Stimulated activated CD8-positive, alpha-beta memory T cell treated with anti-CD3 and anti-CD28 coated beads, Interleukin-7, amount 100 ng/mL, for 1 hour (primary cell): ENCODE measurements at places on chromosomes 3 and 15.

DNA sequence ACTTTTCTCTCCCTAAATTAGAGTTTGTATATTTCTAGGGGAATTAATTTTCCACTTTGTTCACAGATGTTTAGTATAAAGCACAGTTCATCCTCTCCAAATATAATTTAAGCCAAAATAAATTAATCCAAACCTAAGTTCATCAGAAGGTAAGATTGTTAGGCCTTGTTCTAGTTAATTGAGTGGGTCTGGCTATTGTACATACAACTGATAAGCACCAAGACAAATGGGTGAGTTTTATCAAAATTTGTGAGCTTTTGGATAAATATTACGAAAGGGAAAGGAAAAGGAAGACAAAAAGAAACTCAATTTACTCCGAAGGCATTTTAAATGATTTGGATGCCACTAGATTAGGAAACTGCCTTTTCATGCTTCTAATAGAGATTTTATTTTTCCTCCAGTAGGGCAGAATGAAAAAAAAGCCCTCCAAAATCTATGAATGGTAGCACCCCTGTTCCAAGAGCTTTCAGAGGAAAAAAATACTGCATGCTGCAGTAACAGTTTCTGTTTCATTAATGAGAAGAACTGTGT, 304.0 kb downstream of the ZNF385D start:
- no peak for DNase-seq

GRCh38 chr3:16272588-16272987, 7.6 kb downstream of the OXNAD1 start:
- DNase-seq = no peak

DNA sequence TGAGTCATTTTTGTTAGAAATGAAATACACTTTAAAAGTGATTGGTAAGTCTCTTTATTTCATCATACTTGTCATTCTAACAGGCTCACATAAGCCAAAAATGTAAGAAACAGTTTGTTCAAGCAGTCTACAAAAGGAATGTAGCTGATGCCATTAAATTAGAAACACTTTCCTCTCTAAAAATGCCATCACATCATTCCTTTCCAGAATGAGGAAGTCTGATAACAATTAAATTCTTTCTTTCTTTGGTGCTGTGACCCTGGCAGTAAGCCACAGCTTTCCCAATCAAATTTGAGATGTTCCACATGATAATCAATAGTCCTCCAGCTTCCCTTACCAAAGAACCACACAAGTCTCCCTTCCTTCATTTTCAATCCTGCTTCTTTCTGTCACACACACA, 9.4 kb upstream of the P2RY1 start:
- DNase-seq = no peak

DNA sequence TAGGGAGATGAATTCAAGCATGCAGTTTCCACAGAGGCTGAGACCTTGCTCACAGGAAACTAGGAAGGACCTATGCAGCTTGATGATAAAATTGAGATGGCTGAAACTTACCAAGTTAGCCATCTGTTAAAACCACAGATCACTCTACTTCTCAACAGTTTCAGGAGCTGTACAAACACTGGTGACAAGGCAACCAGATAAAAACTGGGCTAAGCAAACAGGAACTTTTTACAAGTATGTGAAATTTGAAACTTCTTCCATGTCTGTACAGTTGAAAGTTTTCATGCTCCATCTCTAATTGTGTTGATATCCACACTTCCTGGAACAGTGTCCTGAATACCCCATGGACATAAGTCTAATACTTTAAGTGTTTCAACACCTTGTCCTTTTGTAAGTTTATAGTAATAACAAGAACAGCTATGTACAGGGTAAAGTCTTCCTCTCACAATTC, 78.2 kb downstream of the FAIM start:
- DNase-seq = no peak

DNA sequence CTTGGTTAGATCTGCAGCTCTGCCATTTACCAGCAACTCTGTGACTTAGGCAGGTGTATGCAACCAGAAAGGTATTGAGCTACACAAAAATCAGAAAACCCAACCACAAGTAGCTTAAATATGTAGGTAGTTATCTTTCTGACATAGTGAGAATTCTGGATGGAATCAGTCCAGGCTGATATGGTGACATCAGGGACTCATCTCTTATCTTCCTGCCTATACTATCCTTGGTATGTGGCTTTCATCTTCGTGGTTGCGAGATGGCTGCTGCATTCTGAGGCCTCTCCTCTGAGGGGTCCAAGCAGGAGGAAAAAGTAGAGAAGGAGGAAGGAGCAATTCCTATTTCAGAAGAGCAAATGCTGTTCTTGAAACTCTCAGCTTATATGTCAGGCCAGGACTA, 40.0 kb downstream of the CTDSPL start:
- no peak for DNase-seq

- no peak for DNase-seq
Measured at GRCh38 chr3:111548092-111548491, 6.1 kb downstream of the CD96 start.

- no peak for DNase-seq
Measured at GRCh38 chr3:123089611-123090331, 22.9 kb downstream of the PDIA5 start.

DNA sequence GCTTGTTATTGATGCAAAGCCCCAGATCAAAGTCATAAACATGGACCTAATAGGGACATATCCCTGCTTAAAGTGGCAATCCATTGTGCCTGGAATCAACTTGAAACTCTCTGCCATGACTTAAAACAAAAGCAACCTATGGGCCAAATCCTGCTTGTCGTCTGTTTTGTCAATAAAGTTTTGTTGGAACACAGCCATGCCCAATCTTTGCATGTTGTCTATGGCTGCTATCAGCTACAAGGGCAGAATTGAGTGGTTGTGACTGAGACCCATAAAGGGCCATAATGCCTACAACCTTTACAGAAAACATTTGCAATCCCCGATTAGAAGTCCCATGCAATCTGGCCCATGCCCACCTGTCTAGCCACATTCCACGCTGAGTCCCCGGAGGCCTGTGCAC, 235.4 kb downstream of the PLCL2 start:
- no peak for DNase-seq

GRCh38 chr15:86743283-86743903, 663.7 kb downstream of the AGBL1 start:
- DNase-seq = peak; percentile 6

DNA sequence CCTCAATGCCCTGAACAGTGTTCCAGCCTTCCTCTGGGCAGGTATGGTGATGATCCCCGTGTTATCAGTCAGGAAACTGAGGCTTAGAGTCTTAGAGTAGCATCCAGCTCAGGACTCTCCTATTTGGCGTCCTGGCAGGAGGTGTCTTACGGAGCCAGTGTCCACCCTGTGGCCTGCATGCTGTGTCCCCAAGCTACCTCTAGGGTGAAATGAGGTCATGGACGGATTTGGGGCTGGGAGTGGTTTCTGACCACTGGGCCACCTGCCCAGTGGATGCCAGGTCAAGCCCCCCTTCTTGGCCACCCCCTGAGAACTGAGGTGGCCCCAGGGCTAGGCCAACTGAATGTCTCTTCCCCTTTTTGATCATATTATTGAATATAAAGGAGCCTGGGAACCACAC, 27.2 kb upstream of the SLC6A6 start:
- no peak for DNase-seq

DNA sequence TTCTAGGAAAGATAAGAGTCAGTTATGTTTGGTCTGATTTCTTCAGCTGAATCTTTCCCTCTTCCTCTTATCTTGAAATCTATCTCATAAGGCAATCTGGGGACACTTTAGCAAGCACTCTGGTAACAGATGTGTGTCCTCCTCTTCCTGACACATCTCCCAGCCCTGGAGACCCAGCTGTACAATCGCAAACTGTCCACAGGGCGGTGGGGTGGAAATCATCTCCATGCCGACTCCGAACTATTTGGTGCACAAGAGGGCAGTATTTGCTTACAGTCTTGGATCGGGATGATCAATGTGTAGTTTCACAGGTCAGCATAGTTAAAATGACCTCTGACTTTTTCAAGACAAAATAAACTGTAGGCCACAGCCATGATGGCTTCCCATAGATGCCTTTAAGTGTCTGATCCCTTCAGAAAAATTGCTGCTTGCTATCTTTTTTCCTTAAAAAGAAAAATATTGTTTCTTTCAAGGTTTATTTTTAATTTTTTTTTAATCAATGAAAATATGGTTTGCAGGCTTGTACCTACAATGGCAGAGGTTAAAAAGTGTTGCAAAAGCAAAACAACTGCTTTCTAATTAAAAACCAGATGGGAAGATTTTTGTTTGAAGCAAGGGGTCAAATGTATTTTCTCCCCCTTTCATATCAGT, 17.7 kb downstream of the EEFSEC start:
- no peak for DNase-seq

DNA sequence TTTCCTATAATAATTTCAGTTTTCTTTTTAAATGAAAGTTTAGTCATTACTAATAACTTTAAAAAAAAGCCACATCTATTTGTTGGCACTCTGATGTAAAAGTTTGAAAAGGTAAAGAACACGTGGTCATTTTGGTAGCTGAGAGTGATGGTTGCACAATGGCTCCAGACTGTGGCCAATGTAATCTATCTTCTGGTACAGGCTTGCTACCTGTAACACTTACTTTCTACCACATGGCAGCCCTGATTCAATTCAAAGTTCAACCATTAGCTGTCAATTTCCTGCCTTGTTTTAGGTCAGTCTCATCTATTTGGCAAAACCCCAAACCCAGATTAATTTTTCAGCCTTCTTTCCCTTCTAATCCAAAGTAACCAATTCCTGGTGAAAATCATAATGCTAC, 126.1 kb downstream of the TUSC7 start:
- no peak for DNase-seq

DNA sequence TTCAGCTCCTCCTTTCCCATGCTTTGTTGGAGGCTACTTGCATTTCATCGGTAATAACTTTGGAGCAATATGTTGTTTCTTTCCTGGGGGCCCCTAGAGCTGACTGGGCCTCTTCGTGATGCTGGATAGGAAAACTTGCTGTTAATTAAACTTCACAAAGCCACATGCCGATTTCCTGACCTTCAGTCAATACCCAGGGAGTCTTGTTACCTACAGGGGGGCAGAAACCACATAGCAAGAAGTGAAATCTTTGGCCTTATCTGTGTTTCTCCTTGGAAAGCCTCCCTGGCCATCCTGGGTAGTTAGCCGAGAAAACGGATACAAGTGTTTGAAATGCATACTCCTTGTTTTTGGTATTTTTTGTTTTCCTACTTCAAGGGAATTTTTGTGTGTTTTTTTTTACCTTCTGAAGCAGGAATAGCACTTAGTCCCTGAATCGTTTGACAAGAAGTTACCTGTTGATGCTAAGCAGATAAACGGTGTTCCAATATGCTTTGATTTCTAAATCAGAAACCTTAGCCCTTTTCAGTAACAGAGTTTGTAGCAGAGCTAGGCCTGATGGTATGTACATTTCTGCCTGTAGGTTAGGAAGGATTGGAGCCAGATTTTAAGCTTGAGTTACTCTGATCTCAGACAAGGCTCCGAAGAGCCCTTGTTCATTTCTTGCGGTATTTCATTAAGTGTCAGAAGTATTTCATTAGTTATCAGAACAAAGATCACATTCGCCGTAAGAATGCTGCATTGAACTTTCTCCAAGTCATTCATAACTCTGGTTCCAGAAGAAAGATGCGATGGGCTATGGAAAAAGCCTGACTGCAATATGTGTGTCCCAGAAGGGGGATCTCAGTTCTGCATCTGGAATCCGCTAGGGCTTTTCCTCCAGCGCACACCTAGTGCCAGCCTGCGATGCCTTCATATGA, 111.5 kb downstream of the THSD4 start:
- DNase-seq = no peak

DNA sequence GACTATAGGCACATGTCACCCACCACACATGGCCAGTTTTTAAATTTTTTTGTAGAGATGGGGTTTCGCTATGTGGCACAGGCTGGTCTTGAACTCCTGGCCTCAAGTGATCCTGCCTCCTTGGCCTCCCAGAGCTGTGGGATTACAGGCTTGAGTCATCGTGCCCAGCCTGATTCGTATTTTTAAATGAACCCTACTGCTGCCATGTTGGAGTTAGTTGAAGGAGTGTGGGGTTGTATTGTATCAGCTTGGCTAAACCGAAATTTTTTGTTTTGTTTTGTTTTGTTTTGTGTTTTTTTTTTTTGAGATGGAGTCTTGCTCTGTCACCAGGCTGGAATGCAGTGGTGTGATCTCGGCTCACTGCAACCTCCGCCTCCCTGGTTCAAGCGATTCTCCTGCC, 11.8 kb upstream of the ZNF770 start:
- DNase-seq = no peak

DNA sequence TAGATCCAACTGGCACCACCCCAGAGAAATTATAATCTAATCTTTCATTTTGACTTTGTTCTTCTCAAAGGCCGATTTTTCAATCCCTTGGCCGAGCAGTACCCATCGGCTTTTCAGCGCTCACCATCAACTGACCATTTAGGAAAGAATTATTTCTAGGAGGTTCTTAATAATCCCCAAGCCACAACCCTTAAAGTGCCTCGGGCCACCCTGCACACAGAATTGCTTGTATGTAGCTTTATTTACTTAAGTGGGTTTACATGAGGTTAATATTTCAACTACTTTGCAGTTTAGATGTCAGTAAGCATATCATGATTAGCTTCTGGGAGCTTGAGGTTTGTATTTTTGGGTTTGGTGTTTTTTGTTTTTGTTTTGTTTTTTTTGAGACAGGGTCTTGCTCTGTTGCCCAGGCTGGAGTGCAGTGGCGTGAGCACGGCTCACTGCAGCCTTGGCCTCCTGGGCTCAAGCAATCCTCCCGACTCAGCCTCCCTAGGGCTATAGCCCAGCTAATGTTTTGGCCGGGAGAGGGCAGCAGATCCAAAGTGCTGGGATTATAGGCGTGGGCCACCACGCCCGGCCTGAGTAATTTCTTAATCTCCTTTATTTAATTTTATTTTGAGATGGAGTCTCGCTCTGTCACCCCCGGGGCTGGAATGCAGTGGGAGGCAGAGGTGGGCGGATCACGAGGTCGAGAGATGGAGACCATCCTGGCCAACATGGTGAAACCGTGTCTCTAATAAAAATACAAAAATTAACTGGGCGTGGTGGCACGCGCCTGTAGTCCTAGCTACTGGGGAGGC, 801 bp upstream of the CDAN1 start:
- no peak for DNase-seq

DNA sequence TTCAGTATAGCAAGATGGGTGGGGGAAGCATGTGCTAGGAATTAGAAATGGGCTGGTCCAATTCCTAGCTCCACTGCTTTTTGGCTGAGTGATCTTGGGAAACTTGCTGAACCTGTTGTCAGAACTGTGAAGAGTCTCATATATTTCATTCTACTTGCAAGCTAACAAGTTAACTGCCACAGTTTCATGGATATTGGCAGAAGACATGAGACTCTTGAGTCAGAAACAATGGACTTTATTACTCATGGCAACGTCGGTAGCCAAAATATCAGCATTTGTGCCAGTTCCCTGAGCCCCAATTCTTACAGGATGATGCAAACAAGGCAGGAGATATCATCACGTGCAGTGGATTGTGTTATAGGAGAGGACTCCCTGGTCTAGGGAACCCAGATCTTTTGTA, 26.6 kb upstream of the PLAAT1 start:
- DNase-seq = no peak

DNA sequence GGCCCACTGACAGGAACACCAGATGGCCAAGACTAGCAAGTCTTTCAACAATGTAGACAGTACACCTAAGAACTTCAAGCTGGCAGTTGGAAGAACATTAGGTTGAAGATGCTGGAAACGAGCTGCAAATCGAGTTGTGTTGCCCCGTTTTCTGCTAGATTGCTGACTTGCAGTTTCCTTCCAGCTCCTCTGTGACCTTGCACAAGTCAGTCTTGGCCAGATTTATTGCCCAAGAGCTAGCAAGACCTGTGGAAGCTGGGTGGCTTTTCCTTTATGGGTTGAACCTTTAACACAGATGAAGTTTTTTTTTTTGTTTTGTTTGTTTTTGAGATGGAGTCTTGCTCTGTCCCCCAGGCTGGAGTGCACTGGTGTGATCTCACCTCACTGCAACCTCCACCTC, 2.9 kb upstream of the RBM6 start:
- no peak for DNase-seq
